Endothelial cell of umbilical vein (primary cell): ENCODE measurements at places on chromosomes 1 and 21. TPM values are rescaled to one million over a fixed set of nuclear protein-coding genes. Genes with fewer than 3 reads are reported as not detected.

- H3K27me3 ChIP-seq = no peaks in the 10 kb centered on the region
- H3K36me3 ChIP-seq = no peaks in the 10 kb centered on the region
- H3K27ac ChIP-seq = no peak overlapping the region
- H3K4me1 ChIP-seq = peaks cover 6% of the 10 kb centered on the region
- no peak overlapping the region for H3K4me3 ChIP-seq
These were observed 16.9 kb downstream of the RGS1 start for GRCh38 chr1:192592517-192592916.

GRCh38 chr1:19987719-19988118 is 8.3 kb upstream of the PLA2G2A start:
- H3K4me1 ChIP-seq = no peaks in the 10 kb centered on the region
- DNase-seq = no peak
- no peak overlapping the region for H3K27ac ChIP-seq
- no peaks in the 10 kb centered on the region for H3K36me3 ChIP-seq
- H3K27me3 ChIP-seq = peaks cover 4% of the 10 kb centered on the region

DNA sequence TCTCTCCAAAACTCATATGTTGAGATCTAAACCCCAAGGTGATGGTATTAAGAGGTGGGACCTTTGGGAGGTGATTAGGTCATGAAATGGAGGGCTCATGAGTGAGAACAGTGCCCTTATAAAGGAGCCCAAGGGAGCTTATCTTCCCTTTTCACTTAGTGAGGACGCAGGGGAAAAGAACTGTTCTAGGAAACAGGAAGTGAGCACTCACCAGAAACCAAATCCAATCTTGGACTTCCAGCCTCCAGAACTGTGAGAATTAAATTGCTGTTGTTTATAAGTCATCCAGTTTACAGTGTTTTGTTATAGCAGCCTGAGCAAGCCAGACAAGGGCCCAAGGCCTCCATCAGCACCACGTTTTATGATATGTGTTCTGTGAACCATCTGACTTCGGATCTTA is 60.3 kb upstream of the LRRC8D start:
- H3K27me3 ChIP-seq = no peaks in the 10 kb centered on the region
- peak; percentile 51 for DNase-seq
- no peak overlapping the region for H3K4me3 ChIP-seq
- peaks cover 60% of the 10 kb centered on the region for H3K4me1 ChIP-seq

DNA sequence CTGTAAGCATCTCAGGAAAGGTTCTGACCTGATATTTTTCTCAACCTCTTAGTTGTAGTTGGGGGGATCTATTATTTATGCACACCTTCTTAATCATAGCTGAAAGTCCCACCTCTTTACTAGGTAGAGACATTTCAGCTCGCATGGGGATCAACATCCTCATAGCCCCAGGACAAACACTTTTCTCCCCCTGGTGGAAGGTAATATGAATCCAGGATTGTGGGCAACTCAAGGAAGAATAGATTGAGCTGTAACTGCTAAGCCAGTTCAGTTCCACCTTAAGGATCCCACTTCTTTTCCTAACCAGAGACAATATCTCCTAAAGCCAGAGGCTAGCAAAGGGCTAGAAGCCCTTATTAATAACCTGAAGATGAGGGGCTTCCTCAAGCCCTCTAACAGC is 25.4 kb upstream of the SMYD3 start:
- H3K27me3 ChIP-seq = peaks cover 4% of the 10 kb centered on the region
- H3K36me3 ChIP-seq = no peaks in the 10 kb centered on the region
- H3K27ac ChIP-seq = no peak overlapping the region
- no peak for DNase-seq
- H3K4me1 ChIP-seq = no peaks in the 10 kb centered on the region

- no peak overlapping the region for H3K27ac ChIP-seq
- H3K4me1 ChIP-seq = peaks cover 2% of the 10 kb centered on the region
- DNase-seq = no peak
These were observed 19.4 kb downstream of the NTPCR start for GRCh38 chr1:232969799-232970198.

DNA sequence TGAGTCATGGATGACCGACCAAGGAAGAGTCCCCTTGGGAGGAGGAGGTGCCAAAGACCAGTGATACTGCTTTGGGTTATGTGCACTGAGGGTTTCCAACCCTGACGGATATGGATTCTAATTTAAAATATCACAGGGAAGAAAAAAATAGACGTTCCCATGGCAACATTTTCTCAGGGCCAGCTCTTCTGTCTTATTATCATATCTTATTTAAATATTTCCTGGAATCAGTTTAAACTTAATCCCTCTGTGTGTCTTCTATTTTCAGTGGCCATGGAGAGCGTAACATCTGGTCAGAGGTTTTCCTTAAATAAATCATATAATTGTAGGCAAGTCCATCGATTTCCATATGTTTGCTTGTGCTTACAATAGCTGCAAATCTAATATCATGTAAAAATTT is 205.4 kb upstream of the FMN2 start:
- H3K27me3 ChIP-seq = no peaks in the 10 kb centered on the region
- no peak for DNase-seq
- H3K4me3 ChIP-seq = no peak overlapping the region

GRCh38 chr21:41220208-41220733 is 52.3 kb downstream of the BACE2 start:
- no peak overlapping the region for H3K27ac ChIP-seq
- H3K36me3 ChIP-seq = no peaks in the 10 kb centered on the region
- H3K4me3 ChIP-seq = no peak overlapping the region
- H3K27me3 ChIP-seq = no peaks in the 10 kb centered on the region
- no peaks in the 10 kb centered on the region for H3K4me1 ChIP-seq

DNA sequence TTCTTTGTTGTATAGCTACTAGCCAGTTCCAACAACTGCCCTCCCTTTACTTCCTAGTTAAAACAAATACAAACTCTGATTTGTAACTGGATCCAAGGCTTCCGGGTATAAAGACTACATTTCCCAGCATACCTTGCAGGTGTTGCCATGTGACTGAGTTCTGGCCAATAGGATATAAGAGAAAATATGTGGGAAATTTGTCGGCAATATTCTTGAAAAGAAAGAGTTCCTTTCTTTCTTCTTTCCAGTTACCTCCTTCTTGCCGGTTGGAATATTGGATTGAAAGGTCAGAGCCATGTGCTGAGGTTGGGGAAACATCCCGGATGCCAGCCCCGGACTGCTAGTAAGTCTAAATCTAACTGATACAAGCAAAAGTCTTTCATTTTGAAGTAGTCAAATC is 23.0 kb upstream of the ZBTB40 start:
- no peaks in the 10 kb centered on the region for H3K36me3 ChIP-seq
- DNase-seq = peak; percentile 84
- H3K4me3 ChIP-seq = peak overlapping the region; percentile 48
- peaks cover 2% of the 10 kb centered on the region for H3K4me1 ChIP-seq
- H3K27ac ChIP-seq = no peak overlapping the region

GRCh38 chr1:191432817-191433216 is 725.4 kb upstream of the RGS18 start:
- no peak for DNase-seq
- H3K36me3 ChIP-seq = no peaks in the 10 kb centered on the region
- no peak overlapping the region for H3K4me3 ChIP-seq
- no peaks in the 10 kb centered on the region for H3K27me3 ChIP-seq
- H3K27ac ChIP-seq = no peak overlapping the region
- H3K4me1 ChIP-seq = no peaks in the 10 kb centered on the region

MFSD2A gene
- 4.3 and 5.5 TPM in 2 replicates for total RNA-seq

TFF2 gene
- not detected in 2 replicates for total RNA-seq

PTAFR gene
- total RNA-seq = 0.18 and 0.20 TPM in 2 replicates

ISG20L2 gene
- 32.1 and 35.3 TPM in 2 replicates for total RNA-seq

GPR157 gene
- 5.2 and 6.5 TPM in 2 replicates for total RNA-seq

LEMD1 gene
- total RNA-seq = not detected in 2 replicates
